Midbrain (tissue), 1 donor: ENCODE measurements at places on chromosomes 1 and 21.
A peak's percentile ranks its signal among the peaks of the same experiment; 100 is the strongest.

DNA sequence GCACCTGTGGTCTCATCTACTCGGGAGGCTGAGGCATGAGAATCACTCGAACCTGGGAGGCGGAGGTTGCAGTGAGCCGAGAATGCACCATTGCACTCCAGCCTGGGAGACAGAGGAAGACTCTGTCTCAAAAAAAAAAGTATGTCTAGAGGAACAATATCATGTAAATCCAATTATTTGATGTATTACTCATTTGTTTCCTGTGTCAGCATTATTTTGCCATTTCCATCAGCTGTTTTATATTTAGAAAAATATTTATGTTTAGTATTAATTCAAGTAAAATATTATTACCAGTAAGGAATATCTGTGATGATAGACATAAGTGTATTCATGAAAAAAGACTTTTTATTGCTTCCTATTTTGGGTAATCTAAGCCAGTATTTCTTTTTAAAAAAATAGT lies 13.0 kb downstream of the TDRKH start:
- no peak for DNase-seq

GRCh38 chr1:162405800-162406199 lies 6.1 kb downstream of the SH2D1B start:
- no peak for DNase-seq

DNA sequence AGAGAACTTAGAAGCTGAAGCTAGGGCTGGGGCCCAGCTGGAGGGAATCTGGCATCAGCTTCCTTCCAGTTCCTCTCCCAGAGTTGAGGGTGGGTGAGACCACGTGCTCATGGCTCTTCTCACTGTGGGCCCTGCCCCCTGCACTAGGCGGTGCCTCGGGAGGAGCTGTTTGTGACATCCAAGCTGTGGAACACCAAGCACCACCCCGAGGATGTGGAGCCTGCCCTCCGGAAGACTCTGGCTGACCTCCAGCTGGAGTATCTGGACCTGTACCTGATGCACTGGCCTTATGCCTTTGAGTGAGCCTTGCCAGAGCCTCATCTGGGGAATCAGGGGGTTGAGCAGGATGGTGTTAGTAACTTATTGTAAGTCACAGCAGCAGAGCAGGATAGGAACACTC lies 16.1 kb downstream of the AKR1A1 start:
- DNase-seq = no peak

DNA sequence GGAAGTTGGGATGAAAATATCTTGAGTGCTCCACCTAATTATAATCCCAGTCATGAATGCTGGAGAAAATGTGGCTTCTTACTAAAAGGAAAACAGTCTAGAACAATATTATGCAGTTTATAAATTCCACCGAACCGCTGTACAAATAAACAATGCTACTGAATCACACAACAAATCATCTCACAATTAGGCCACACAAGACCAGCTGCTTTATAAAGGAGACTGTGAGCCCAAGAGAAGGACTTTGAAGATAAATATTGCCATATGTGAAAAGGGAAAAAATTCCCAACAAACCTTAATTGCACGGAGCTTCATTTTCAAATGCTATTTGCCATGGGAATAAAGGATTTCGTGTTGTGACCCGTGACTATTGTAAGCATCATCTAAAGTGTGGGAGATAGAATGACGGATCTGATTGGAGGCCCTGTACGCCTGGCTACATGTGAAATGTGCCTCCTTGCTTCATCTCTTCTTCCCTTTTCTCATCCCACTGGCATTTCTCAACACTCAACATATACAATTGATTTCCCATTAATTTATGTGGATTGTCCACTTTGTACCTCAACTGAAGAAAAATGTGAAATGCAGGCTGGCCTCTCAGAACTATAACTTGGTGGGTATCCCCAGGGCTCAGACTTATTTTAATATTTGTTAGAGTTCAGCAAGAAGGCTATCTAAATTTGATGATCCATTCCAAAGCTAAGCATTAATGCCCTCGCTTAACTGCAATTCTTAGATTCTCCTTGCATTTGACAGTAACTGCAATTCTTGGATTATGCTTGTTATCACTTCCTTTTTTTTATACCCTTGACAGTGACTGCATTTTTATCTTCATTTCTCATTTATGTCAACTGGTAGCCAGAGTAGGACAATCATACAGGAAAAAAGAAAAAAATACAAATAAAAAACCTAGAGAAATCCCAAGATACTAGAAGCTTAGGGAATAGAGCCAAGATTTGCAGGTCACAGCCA lies 122.3 kb downstream of the TGFB2 start:
- DNase-seq = no peak

DNA sequence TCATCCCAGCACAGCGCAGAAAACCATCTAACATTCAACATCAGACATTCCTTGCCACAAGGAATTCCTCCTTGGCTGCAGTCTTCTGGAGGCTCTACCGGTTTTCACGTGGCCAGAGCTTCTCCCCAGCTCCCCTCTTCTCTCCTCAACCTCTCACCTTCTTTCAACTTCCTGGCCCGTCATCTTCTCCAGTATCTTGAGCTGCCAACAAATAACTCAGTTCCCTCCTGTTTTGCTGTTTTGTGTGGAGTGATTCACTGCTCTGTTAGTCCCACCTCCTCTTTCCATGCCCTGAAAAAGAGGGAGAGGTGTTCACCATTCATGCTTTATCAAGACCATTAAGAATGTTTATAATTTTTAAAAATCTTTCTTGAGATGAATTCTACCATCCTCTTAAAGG lies 32.6 kb downstream of the PIGM start:
- DNase-seq = no peak

GRCh38 chr1:91148641-91149069 lies 126.8 kb upstream of the ZNF644 start:
- no peak for DNase-seq

DNA sequence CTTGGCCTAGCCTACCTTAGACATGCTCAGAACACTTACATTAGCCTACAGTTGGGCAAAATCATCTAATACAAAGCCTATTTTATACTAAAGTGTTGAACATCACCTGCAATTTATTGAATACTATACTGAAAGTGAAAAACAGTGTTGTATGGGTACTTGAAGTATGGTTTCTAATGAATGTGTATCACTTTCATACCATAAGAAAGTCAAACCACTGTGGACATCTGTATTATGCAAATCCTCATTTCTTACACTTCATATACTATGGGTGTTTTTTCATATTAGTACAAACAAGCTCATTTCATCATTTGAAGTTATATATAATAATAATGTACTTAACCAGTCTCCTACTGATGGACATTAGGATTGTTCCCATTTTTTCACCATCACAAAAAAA lies 41.2 kb downstream of the TDRD5 start:
- DNase-seq = no peak

DNA sequence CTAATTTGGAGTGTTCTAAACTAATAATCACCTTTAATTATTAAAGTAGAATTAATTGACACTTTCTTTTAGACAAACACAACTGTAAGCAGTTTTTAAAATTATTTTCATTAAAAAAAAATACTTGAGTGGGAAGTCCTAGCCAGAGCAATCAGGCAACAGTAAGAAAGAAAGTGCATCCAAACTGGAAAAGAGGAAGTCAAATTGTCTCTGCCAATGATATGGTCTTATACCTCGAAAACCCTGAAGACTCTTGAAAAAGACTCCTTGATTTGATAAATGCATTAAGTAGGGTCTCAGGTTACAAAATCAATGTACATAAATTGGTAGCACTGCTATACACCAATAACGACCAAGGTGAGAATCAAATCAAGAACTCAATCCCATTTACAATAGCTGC lies 83.0 kb upstream of the GADD45A start:
- no peak for DNase-seq

- DNase-seq = peak; percentile 21
Observed at GRCh38 chr1:39632682-39633417, 6.6 kb downstream of the HEYL start.
